ENCODE measurements at places on chromosomes 6 and 20.

DNA sequence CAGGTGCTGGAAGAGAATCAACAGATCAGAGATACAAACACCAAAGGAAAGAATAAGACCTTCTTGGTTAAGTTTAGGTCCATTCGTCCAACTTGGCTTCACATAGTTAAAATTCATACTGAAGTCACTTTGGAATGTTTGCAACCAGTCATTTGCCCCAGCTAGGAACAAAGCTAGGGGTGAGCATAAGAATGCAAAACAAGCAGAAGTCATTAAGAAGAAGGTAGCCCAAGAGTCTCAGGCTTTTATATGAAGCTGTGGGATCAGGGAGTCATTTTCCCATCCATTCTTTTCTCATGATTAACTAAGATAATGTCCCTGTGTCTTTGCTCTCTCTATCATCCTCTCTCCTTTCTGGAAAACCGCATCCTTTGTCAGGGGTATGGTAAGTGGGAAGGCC lies 51.5 kb upstream of the TMEM170B start:
- no peak for DNase-seq

DNA sequence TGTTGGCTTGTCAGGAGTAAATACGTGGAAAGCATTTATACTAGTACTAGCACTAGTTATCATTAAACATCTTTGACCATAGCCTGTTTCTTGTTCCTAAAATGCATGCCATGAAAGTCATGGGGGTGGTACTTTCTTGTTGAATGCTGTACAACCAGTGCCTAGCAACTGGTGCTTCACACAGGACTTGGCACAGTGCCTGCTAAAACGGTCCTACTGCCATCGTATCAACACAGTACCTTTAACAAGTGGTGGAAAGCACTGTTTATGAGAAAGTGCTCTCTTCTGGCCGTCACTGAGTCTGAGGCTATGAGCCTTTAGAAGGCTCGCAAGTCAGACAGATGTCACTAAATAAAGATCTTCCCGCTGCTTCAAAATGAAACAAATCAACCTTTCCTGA lies 21.6 kb downstream of the ZNFX1 start:
- no peak for DNase-seq

GRCh38 chr6:8434727-8435092 lies 635 bp downstream of the SLC35B3 start:
- DNase-seq: no peak

DNA sequence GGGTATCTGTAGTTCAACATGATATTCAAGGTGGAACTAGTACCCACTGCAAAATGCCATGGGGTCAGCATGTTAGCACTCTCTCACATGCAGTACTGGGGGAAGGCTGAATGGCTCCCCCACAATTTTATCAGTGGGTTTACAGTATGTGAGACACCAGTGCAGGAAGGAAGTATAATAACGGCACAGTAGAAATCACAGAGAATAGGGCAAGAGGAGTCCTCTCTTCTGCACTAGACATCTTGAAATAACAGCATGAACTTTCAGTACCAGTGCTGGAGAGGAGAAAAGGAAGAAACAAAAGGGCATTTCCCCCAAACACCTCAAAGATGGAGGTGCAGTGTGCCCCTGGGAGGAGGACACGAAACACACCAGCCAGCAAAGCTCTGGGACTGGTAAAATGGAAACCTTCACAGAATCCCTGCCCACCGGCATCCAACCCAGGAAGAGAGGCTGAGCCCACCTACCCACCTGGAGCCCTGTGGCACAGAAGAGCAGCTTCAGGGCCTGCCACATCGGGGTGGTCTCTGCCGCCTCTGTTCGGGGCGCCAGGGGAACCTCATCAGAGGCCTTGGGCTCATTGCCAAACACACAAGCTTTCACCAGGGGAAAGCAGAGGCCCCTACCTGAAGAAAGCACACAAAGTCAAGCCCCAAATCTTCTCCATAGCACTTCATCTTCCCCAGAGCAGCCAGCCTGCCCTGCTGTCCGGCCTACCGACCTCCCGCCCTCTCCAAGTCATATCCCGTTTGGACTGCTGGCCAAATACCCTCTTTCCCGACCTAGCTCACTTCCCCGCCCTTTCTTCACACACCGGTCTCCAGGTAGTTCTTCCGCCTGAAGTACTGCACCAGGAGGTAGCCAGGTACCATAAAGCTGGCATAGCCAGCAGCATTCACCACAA lies 1.2 kb downstream of the SLC35B2 start:
- DNase-seq: peak; percentile 60

DNA sequence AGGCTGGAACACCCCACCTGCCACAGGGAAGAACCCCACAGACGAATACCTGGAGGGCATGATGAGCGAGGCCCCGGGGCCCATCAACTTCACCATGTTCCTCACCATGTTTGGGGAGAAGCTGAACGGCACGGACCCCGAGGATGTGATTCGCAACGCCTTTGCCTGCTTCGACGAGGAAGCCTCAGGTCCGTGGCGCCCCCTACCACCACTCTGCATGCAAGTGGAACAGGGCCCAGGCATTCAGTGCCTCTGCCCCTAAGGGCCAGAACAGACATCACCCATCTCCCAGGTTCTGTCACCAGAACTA lies 6.6 kb downstream of the MYL9 start:
- no peak for DNase-seq

DNA sequence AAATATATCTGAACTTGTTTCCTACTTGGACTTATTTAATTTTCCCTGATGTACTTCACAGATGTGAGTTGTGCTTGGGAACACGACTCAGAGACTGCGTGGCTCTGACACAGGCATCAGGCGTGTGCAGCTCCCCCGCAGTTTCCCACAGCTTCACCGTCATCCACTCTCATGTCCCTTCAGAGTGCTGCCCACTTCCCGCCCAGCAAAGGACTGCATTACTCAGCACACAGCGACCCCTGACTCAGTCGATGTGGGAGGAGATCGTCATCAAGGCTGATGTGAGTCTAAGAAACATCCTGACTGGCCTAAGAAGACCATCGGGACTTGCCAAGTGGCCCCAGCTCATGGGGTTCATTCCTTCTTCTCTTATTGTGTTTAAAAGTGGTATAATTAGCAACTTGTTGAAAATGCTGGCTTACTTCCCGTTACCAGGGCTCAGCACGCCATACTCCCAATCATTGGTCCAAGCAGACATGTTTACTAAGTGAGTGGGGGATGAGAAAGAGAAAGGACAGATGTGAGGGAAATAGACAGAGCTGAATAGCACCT lies 539.4 kb upstream of the JARID2 start:
- no peak for DNase-seq

DNA sequence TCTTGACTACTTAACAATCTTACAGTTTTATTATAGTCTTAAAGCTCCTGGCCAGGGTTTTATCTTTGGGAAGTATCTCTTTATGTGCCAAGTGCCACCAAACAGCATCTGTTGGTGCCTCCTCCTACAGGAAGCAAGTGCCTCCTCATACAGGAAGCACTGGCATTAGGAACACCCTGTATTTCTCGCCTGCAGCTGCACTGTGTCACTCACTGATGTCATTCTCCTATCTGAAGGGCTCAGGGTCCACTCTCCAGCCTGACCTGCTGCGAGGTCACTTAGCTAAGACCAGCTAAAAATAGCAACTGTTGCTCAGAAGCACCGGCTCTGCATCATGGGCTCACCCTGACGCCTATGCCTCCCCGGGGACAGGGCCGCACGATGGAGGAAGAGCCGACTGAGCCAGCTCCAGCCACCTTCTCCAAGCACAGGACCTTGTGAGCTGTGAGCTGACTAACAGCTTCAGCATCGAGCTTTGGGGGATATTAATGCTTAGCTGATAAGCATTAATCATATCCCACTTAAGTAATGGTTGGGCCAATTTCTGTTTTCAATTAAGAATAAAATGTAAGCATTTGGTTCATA lies 66.3 kb upstream of the CD93 start:
- DNase-seq: peak; percentile 27

- DNase-seq: no peak
These were observed 128.9 kb upstream of the AKIRIN2 start for GRCh38 chr6:87830907-87831306.

GRCh38 chr6:170029416-170030283 lies 261.2 kb downstream of the DLL1 start:
- no peak for DNase-seq

GRCh38 chr6:189676-190075 lies 102.6 kb upstream of the DUSP22 start:
- no peak for DNase-seq

GRCh38 chr6:137868721-137869548 lies 1.9 kb downstream of the TNFAIP3 start:
- DNase-seq: no peak

DNA sequence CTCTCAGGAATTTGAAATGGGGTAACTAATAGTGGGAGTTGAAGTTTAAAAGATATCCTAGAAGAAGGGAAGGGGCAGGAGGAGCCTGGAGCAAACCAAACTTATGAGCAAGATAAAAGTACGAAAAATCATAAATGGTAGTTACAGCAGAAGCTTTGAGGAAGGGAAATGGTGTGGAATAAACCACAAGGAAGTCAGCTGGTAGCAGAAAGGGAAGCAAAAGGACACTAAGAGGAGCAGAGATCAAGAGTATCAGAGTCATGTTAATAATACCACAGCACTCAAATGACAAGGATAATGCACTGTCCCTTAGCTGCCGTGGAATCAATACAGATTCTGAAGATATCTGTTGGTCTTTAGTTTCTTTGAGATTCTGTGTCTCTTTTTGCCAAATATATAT lies 44.9 kb upstream of the CCDC28A start:
- no peak for DNase-seq

DNA sequence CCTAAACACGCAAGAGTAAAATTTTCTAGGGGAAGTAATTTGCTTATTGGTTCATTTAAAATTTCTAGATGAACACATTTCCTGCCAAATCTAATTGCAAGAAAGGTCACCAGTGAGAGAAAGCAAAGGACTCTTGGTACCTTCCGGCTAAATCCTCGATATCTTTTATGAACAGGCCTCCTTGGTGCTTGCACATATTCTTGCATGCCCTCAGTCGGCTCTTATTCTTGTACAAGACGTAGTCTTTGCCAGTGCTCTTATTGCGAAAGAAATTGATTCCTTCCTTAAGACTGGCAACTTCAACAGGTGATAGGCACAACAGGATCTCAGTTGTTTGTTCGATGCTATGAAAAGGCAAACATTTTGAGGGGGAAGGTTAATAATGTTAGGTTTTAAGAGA lies 141.7 kb upstream of the CARMIL1 start:
- DNase-seq: no peak

DNA sequence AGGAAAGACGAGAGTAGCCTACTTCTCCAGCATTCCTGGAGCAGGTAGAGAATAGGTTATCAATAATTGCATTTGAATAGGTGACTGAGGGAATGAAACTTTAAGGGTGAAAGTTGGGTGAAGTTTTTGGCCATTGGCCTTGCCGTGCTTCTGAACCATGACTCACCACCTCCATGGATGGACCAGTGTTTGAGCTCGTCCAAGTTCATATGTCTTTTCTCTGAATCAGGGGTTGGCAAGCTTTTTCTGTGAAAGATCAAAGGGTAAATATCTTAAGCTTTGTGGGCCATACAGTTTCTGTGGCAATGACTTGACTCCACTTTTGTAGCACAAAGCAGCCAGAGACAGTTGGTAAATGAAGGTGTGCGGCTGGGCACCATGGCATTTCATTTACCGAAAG lies 31.8 kb downstream of the SNRNP48 start:
- DNase-seq: no peak

DNA sequence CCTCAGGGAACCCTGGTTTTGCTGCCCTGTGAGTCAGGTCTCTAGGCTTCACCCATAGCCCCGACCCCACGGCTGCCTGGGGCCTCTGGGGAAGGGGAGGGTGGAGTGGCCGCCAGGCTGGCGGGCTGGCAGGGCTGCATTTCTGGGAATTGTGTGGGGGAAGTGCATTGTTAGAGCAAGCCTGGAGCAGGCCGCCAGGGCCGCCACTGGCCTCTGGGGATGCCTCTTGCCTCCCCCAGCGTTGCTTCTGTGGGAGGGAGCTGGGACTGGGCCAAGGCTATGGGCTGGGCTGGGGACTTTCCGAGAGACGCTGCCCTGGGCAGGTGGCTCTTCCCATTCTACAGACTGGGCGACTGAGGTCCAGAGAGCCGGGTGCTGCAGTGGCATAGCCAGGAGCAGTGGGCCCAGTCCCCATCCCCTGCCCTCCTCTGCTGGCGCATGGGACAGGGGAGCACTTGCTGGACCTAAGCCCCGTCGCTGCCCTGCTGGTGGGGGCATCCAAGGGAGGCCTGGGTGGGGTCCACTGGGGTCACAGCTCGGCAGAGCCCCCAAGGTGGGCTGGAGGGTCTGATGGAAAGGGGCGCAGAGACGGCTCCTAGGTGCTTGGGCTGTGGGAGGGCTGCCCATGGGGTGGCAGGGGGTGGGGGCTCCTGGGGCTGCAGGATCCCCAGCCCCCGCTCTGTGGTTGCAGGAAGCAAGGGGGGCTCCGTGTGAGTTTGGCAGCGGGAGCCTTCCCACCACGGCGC lies 6.6 kb upstream of the SOX18 start:
- DNase-seq: no peak

- DNase-seq: no peak
These were observed 4.6 kb downstream of the NELFCD start for GRCh38 chr20:58985656-58986055.

DNA sequence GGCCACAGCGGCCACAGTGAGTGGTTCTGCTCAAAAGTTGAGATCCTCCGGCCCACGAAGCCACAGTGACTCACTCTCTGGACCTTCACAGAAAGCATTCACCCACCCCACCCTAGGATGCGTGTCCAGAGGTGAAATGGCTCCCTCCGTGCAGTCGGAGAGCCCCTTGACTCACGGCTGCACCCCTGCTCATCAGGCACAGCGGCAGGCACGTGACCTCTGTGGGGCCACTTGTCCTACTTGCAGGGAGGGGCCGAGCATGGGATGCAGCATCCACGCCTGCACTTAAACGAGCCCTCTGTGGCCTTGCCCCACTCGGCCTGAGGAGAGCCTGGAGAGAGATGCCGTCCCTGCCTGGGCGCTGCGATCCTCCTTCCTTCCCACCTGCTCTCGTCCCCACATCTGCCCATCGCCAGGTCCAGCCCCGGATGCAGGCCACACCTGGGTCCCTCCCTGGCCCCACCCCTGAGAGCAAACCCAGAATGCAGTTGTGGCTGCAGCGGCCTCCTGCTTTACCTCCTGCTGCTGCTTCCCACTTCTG lies 28.7 kb downstream of the NTSR1 start:
- DNase-seq: no peak

- DNase-seq: no peak
These were observed 64.2 kb downstream of the MYLK4 start for GRCh38 chr6:2686515-2686914.

DNA sequence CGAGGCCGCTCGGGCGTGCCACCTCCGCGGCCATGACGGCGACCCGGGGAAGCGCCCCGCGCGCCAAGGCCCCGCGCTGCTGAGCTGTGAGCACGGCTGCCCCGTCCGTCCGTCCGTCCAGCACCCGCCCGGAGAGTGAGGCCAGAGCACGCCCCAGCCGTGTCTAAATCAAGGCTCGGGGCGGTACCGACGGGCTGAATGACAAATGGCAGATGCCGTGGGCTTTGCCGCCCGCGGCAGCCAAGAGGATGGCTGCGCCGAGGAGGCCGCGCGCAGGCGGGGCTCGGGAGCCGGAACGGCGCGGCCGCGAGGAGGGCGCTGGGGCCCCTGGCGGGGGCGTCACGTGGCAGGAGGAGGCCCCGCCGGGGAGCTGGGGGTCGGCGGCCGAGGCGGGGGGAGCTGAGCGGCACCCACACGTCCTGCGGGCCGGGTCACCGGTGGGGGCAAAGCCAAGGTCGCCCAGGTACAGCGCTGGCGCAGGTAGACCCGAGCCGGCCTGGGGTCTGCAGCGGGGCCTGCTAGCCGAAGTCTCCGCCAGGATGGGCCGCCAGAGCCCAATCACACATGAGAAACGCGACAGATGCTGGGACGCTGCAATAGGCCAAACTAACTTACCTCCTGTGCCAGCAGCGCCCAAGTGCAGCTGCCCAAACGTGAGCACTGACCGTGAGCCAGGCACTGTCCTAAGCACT lies at the start of gene PLAGL1:
TSS of gene PLAGL1 (minus strand) at position 140 of the 692 bp plus-strand sequence. CDS start 60,123 bp downstream, outside the sequence.
- DNase-seq: peak; percentile 60

Data from H1 (cell line).